AG09309 (cell line): ENCODE measurements at places on chromosomes 6 and 20.

GRCh38 chr6:159467473-159468041 is 225.5 kb downstream of the SOD2 start:
- no peak for DNase-seq

- no peak for DNase-seq
These were observed 28.8 kb downstream of the FAM8A1 start for GRCh38 chr6:17628873-17629272.

GRCh38 chr6:33987531-33988021 is 158.3 kb downstream of the GRM4 start:
- DNase-seq, result no peak

DNA sequence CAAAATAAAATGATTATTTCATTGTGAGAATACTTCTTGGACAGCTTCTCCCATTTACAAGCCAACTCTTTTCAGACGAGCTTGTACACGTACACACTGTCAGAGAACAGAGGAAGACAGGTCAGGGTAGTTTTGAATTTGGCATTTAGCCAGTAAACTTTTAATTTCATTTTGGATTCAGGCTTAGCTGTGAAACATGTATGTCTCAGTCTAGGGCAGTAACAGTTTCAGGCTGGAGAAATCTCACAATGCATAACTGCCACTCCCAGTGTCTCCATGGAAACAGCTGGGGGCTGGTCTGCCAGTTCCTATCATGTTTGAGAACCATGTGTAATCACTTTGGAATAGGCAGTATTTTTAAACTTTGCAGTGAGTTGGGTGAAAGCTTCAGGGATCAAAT is 22.0 kb upstream of the QKI start:
- no peak for DNase-seq

DNA sequence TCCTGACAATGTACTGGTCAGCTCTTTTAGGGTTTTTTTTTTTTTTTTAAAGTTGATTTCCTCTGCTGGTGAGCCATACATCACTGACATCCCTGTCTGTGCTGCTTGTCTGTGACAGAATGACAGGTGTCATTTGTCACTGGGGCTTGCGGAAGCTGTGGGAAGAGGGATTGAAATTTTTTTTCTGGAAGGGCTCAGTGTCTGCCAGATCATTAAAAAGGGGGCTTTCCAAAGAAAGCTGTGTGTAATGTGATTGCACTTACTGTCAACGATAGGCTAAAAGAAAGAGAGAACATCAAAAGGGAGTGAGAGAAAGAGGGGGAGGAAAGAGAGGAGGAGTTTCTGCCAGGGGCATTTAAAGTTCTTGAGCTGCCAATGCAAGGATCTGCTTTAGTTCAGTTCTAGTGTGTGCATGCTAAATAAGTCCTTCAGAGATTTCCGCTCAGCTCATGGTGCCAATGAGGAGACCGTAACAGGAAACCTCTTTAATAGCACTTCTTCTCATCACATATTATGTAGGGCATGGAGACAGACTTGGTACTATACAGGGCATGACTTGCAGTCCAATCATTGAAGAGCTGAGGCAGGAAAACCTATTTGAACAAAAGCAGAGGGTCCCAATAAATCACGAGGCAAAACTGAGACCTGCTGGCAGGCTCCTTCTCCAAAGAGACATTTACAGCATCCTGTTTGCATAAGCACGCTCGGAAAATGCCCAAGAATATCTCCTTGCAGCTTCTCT is 177.2 kb downstream of the TSHZ2 start:
- no peak for DNase-seq

DNA sequence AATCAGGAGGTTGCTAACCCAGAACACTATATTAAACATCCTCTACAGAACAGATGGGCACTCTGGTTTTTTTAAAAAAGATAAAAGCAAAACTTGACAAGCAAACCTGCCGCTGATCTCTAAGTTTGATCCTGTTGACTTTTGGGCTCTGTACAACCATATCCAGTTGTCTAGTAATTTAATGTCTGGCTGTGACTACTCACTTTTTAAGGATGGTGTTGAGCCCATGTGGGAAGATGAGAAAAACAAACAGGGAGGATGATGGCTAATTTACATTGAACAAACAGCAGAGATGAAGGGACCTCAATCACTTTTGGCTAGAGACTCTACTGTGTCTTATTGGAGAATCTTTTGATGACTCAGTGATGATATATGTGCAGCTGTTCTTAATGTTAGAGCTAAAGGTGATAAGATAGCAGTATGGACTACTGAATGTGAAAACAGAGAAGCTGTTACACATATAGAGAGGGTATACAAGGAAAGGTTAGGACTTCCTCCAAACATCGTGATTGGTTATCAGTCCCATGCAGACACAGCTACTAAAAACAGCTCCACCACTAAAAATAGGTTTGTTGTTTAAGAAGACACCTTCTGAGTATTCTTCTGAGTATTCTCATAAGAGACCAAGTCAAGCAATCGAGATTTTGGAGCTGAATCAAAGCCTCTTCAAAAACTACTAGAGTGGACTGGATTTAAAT is 201.2 kb upstream of the SHLD1 start:
- no peak for DNase-seq
